ENCODE measurements at places on chromosomes 5 and 9.

DNA sequence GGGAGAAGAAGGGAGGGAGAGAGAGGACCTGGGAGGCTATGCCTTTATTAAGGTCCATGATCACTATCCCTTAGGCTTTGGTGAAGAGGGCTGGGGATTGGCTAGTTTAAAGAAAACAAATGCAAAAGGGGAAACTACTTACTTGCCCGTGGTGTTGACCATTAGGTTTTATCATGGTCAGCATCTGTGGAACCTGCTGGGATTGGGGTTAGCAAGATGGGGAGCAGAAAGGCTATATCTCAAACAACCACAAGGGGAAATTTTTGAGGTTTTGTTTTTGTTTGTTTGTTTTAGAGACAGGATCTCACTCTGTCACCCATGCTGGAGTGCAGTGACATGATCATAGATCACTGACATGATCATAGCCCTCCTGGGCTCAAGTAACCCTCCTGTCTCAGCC lies 9.0 kb upstream of the RAD23B start:
- DNase-seq, result no peak

DNA sequence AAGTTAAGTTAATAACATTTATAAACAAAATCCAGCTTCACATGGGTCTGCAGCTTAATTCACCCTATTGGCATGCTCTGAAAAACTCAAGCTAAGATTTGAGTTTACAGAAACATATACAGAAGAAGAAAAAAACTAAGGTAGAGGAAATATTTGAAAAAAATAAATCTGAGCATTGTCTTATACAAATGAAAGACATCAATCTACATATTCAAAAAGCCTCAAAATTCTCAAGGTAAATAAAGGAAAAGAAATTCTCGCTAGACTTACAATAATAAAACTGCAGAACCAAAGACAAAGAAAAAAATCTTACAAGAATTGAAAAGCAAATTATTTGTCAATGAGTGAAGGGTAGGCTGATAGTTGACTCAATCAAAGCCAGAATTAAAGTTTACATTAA lies 493.4 kb downstream of the CETN3 start:
- DNase-seq, result no peak

- DNase-seq, result no peak
Observed at GRCh38 chr9:105330201-105330600, 85.8 kb downstream of the SLC44A1 start.

DNA sequence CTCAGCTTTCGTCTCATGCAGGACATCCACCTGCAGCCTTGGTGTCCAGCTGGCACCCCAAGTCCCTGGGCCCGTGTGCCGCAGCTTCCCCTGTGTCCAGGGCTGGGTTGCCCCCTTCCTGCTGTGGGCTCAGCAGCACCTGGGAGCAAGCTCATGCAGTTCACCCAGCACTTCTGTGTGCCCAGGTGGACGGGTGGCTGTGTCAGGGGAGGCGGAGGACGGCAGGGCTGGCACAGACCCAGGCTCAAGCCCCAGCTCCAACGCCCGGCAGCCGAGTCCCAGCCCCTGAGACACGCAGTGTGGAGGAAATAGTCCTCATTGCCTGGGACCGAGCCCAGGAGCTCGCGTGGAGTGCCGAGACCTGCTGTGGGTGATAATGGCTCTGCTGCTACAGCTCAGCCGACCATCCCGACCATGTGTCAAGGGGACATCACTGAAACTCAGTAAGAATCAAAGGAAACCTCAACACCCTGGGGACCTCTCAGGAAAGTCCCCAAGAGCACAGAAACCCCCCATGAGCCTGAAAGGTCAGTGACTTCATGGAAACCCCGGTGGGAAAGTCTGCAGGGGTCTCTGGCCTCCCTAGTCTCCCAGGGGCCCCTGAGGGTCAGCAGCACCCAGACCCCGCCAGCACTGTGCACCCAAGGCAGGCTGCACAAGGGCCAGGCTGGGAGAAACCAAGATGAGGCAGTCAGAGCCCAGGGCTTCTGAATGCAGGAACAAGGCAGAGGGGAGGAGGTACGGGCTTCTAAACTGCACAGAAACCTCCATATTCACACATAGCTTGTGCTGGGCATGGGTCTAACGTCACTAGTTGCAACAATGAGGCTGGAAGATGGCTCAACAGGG lies 38.8 kb downstream of the LPCAT1 start:
- DNase-seq, result no peak

- no peak for DNase-seq
Observed at GRCh38 chr9:137218754-137219271, 3.2 kb downstream of the RNF208 start.

DNA sequence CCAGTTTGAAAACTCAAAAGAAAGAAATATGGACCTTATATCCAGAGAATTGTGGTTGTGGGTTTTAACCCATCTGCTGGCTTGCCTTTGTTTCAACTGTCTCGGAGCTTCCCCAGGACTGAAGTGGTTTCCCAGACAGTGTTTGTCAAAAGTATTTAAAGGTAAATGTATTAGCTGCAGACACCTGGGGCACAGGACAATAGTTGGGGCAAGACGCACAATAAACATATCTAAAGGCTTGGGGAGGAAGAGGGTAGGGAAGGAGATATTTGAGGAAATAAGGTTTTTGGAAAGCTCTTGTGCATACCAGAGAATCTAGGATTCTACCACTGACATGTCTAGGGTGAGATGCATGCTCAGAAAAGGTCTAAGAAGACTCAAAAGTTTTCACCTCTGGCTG lies 99.0 kb downstream of the ADAMTS2 start:
- no peak for DNase-seq

DNA sequence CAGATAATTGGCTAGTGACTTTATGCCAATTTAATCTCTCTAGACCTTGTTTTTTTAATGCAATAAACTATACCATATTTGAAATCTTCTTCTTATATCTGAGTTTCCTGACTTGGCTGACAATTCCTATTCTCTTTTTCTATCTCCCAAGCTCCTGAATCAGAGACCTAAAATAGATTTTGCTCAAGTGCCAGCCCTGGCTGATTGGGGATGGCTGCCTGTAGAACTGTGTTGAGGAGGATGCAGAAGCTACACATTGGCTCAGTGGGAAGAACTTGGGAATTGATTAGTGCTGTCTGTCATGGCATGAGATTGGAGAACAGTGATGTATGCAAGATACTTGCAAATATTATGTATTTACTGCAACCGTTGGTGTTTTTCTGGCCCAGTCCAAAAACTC lies 132.8 kb downstream of the INSYN2B start:
- DNase-seq, result no peak

DNA sequence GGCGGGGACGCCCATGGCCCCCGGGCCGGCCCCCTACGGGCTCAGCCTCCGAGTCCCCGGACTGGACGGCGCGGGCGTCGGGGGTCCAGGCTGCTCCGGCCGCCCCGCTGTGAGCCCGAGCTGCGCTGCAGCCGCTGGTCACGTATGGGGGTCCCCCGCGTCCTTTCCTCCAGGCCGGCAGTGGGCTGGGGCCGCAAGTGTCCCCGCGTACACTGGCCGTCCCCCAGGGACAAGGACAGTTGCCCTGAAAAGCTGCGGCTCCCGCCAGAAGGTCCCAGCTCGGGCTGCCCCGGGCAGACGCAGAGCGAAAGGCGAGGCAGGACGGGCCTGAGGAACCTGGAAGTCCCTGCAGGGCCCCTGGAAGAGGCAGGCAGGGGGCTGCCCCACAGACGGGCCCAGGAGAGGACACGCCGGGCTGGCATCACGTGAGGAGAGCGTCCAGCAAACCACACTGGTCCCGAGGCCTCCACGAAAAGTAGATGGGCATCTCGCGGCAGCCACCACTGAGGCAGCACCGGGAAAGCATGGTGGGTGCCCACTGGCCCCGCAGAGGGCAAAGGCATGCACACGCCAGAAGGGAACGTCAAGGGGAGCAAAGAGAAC lies 3.3 kb upstream of the NKD2 start:
- no peak for DNase-seq

- no peak for DNase-seq
Observed at GRCh38 chr9:78928625-78929405, 631.9 kb downstream of the PSAT1 start.

DNA sequence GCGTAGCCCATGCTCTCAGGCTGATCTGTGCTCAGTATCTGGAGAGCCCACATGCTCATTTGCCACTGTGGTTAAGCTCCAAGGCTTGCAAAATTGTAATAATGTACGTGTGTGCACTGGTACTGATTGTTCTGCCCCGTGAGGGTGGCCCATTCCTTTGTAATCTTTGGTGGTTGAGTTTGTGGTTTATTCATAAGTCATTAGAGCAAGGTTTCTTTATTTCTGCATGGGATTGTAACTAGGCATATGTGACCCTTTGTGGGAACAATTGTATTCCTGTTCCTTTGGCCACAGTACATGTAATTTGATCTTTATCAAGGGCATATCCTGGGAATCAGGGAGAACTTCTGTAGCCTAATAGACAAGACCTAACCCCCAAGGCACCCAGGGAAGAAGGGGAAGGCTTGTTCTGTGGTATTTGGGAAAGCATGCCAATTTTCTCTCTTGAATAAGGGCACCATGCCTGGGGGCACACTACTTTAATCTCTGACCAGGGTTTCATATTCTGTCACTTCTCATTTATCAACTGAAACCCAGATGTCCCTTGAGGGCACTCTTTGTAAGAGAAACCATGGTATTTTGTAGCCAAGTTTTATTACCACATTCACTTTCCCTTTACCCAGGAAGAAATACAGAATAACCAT lies 74.6 kb downstream of the NPR3 start:
- DNase-seq, result no peak

GRCh38 chr5:4137781-4138180 lies 542.1 kb downstream of the IRX1 start:
- no peak for DNase-seq

DNA sequence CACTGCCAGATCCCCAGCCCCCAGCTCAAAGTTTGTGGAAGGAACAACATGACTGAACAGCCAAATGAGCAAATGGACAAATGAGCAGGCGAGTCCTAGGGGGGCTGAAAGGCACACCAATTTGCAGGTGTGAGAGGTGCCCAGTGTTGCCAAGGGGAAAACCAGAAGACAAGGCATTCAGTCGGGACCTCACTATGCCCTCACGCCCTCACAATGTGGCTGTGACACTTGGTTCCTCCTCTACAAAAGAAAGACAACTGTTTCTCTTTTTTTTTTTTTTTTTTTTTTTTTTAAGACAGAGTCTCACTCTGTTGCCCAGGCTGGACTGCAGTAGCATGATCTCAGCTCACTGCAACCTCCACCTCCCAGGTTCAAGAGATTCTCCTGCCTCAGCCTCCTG lies 28.0 kb downstream of the TNIP1 start:
- DNase-seq, result no peak

GRCh38 chr9:108386859-108387384 lies 468.9 kb downstream of the ACTL7B start:
- no peak for DNase-seq

DNA sequence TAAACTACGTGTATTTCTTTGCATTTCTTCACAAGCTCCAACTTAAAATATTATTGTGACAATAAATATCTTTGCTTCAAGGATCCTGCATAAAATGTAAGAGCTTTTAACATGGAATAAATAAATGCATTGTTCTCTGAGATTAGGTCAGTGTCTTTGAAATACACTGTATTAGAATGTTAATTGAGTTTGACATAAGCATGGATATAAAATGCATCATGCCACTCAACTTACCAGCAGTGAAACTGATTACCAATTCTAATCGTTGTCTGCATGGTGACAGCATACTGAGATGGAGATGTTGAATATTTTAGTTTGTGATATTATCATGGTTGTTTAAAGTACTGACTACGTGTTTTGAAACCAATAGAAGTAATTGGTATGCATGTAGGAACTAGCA lies 555.3 kb upstream of the ZNF608 start:
- DNase-seq, result no peak

- no peak for DNase-seq
Observed at GRCh38 chr5:75243100-75243499, 6.4 kb upstream of the ANKRD31 start.

DNA sequence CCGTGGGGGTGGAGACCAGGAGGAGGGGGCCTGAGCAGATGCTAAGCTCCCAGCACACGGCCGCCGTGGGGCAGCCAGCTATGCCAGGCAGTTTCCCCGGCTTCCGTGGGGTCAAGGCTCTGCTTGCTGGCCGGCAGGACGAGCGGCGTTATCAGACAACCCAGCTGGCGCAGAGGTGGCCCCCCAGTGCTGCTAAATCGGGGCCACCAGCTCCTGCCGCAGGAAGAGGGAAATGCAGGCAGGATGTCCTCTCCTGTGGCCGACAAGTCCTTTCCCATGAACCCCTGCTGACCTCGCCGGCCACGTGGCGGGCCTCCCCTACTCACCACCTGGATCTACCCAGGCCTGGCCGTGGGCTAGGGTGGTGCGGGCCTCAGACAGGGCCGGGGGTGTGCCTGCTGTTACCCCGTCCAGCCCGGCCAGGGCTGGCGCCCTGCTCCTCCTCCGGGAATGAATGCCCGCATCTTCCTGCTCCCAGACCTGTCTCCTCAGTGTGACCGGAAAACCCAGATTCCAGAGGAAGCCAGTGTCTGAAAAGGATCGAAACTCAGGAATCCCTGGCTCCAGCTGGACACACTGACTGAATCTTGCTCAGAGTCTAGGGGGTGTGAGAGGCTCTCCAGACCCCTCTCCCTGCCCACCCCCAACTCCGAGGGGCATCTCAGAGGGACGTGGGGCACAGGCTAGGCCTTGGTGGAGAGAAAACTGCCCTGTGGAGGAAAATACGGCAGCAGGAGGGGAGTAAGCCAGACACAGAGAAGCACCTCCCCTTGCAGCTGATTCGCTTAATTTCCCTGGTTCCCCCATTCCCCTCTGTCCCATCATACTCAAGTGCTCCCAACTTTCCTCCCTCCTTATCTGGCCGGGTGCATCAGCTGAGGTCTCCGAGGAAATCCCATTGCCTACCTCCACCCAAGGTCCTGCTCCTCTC lies 3.9 kb downstream of the FLT4 start:
- DNase-seq, result no peak

DNA sequence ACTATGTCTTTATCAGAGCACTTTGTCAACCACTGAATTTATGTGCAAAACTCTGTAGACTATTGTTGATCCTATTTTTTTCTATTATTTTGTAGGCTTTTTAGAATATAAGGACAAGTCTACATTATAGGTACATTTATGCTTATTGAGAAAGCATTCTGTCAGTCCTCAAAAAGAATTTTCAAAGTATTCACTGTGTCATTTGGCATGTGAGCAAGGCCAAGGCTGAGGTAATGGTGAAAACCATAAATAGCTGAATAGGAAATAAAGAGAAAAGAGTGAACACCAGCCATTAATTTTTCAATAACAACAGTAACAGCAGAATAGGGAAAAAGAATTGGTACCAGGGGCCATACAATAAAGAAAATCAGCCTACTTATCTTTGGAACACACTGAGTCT lies 21.0 kb downstream of the SKIC3 start:
- no peak for DNase-seq

- DNase-seq, result no peak
Observed at GRCh38 chr5:157212307-157212706, 31.7 kb downstream of the ITK start.

GRCh38 chr9:125609744-125610143 lies 97.3 kb downstream of the MAPKAP1 start:
- no peak for DNase-seq

GRCh38 chr5:458547-459353 lies 15.8 kb downstream of the EXOC3 start:
- no peak for DNase-seq

Data from right hindlimb (tissue), 1 donor.